ENCODE measurements at places on chromosomes 16 and 17.

- no peak for DNase-seq
Observed at GRCh38 chr16:22653876-22654275, 143.2 kb downstream of the NPIPB5 start.

DNA sequence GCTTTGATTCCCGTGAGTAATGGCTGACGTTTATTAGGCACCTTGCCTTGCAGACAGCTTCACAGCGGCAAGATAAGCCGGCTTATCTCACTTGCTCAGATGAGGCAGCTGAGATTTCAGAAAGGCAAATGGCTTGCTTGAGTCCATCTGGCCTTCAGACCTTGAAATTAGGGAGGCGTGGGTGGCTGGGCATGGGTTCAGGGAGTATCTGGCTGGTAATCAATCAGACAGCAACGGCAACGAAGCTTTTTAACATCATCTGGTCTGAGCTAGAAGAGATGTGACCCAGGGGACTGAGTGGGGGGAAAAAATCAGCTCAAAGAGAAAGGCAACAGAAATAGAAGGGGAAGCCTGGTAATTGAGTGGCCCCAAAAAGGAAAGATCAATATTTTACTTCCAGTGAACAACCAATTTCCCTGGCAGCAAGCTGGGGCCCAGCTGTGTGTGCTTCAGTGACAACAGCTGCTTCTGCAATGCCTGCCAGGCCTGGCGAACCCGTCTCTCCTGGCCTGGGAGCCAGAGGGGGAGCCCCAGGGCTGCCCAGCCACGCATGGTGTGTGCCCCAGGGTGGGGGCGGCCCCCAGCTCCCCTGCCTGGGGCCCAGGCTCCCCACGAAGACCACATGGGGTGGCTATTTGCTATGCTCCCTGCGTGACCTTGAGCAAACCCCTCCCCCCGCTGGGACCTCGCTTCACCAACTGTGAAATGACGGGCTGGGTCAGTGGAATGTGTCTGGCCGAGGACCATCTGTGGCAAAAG lies 34.0 kb downstream of the RAB11FIP4 start:
- DNase-seq = peak; percentile 66

DNA sequence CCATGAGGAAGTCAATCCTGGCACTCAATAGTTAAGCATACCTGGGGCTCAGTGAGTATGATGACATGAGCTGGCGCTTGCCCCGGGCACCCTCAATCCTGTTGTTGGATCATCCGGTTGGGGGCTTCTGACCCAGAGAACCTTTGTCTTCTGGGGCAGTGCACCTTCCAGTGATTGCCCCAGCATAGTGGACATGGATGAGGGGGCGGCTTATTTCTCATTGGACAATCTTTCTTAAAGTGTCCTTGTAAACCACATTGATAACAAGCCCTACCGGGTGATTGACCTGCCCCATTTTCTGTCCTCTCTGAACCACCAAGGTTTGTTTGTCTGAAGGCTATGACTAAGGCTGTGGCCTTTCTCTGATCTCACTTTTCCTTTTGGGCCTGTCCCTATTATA lies 18.2 kb downstream of the IGSF6 start:
- no peak for DNase-seq

DNA sequence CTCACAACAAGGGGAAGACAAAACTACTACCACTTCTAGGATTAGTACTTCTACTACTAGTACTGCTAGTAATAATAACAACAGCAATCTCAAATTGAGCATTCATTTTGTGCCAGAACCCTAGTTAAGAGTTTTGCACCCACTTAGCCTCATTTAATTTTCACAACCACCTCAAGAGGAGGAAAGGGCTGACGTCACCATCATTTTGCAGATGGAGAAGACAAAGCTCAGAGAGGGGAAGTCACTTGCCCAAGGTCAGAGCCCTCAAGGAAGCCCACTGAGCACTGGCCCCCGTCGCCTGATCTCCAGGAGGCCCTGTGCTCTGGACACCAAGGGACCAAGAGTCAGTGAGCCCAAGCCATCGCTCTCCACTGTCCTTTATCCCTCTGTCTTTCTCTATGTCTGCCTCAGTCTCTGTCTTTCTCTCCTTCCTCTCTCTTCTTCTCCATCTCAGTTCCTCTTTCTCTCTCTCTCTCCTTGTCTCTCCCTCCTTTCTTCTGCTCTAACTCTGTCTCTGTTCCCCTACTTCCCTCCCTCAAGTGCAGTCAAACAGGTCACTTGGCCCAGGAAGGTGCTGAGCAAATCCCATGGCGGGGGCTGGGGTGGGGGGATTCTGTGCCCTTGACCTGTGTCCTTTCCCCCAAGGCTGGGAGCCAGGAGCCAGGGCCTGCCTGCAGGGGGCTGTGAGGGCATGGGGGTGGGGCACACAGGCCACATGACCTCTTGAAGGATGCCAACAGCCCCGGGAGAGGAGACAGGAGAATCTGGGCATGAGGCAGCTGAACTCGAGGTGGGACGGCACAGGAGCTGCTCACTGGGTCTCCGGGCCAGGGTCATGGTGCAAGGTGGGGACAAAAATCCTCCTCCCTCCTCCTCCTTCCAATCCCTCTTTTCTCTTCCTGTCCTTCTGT lies 11.2 kb upstream of the NGFR start:
- DNase-seq = no peak

DNA sequence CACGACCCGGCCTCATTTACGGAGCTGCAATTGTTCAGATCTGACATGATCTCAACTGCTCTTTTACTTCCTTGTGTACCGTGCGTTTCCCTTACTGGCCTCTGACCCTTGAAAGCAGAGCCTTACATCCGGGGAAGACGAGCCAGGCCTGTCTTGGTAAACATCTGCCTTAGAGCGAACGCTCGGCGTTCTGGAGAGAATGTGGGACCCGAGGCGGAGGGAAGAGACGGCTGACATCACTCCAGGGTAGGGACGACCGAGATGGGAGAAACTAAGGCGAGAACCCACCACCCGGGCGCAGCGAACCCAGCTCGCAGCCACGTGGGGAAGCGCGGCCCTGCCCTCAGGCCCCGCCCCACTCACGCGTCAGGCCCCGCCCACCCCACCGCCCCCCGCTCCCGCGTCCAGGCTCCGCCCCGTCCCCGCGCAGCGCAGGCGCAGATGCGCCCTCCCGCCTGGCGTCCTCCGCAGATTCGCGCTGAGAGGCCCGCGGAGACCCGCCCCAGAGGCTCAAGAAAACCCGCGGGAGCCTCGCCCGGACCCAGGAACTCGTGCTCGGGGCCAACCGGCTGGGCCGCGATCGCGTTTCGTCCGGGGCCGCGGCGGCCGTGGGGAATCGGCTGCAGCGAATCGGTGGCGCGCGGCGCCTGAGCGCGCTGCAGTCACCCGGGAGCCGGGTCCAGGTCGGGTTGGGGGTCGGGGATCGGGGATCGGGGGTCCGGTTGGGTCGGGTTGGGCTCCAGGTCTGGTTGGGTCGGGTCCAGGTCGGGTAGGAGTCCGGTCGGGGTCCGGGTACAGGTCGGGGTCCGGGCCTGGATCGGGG lies at the start of gene TELO2:
TSS of gene TELO2 (plus strand) at position 438 of the 823 bp plus-strand sequence. CDS start 922 bp downstream, outside the sequence.
- peak; percentile 82 for DNase-seq

GRCh38 chr17:65891231-65891735 lies 300.6 kb downstream of the CEP112 start:
- DNase-seq = no peak

GRCh38 chr16:83971165-83972130 lies 3.4 kb downstream of the NECAB2 start:
- DNase-seq = no peak

GRCh38 chr17:60141111-60142018 lies 8.4 kb upstream of the CA4 start:
- DNase-seq = peak; percentile 53

DNA sequence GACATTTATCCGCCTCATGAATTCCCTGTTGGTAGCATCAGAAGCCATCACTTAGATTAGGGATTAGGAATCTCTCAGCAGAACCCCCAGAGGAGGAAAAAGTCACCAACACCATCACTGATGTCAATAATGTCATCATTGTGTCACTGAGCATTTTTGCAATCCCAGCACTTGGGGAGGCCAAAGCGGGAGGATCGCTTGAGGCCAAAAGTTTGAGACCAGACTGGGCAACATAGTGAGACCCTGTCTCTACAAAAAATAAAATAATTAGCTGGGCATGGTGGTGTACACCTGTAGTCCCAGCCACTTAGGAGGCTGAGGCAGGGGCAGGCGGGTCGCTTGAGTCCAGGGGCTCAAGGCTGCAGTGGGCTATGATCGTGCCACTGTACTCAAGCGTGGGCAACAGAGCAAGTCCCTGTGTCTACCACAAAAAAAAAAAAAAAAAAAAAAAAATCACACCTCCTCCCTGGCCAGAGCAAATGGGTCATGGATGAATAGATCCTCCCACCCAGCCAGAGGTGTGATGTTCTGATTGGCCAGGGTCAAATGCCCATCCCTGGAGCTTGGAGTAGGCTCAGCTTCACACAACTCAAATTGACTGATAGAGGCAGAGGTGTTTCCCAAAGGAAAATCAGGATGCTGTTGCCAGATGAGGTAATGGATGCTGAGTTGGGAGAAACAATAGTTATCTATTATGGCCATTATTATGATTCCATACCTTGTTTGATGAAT lies 31.6 kb downstream of the VWA3A start:
- DNase-seq = no peak

GRCh38 chr17:38900978-38901656 lies 24.3 kb upstream of the LASP1NB start:
- no peak for DNase-seq

DNA sequence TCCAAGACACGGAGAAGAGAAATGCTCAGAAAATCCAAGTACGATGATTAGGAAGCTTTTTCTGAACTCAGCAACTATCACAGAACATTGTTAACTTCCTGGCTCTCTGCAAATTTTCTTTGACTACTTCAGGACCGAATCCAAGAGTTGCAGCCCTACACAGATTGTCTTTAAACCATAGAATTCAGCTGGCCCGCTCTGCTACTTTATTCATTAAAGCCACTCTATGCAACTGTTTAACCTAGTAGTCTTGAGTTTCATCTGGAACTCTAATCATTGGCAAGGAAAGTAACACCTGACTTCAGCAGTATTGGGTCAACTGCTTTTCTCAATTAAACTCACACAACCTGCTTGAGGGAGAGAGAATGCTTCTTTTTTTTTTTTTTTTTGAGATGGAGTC lies 210.1 kb downstream of the SLC39A11 start:
- no peak for DNase-seq

- peak; percentile 95 for DNase-seq
Observed at GRCh38 chr17:50055426-50056216, at the start of gene ITGA3. TSS of gene ITGA3 (plus strand) at chr17:50056110. CDS start at chr17:50056440, 330 bp downstream.

DNA sequence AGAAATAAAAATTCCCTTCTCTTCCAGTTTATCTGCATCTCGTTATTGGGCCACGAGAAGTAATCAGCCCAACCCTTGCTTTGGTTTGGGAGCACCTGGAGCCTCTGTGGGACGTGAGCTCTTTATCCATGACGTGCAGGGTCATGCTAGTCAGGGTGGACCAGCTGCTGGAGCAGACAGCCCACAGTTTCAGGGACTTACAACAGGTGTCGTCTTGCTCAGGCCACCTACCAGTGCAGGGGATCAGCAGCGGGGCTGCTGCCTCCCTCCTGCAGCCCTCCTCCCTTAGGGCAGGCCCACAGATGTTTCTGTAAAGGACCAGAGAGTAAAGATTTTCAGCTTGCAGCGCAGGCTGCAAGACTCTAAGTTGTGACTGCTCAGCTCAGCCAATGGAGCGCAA lies 16.9 kb downstream of the ADAD2 start:
- DNase-seq = peak; percentile 66

- no peak for DNase-seq
Observed at GRCh38 chr16:27430512-27430911, 28.5 kb downstream of the IL21R start.

DNA sequence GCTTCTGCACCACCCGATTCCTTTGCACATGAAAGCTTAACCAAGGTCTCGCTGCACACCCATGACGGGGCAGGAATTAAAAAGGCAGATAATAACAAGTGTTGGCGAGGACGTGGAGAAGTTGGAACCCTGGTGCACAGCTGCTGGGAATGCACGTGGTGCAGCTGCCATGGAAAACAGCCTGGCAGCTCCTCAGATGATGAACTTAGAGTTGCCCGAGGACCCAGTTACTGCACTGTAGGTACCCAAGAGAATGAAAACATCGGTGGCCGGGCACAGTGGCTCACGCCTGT lies 211.6 kb upstream of the CIBAR2 start:
- DNase-seq = no peak

DNA sequence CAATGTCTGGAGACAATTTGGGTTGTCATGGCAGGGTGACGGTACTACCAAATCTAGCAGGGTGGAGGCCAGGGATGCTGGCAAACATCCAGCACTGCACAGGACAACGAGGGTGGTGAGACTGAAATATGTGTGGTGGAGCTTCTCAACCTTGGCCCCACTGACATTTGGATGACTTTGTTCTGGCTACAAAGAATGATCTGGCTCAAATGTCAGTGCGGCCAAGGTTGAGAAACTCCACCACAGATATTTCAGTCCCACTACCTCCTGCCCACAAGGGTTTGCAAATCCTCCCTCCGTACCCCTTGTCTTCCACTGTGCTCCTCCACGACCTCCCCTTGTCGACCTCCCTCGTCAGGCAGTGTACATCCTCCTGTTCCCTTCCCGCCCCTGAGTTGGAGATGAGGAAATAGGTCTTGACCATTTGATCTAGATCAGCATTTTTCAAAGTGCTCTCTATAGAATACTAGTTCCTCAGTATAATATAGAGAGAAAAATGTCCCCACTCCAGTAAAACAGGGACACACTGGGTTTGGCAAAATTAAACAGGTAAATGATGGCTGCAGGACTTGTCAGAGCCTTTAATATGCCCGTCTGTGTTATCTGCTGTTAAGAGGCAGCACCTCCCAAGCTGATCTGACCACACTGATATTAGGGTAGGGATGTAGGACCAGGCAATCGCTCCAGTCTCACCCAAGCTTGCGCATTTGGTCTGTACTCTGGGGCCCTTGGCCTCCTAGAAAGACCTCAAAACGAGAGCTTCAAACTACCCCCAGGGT lies 6.8 kb downstream of the OSGIN1 start:
- DNase-seq = no peak

DNA sequence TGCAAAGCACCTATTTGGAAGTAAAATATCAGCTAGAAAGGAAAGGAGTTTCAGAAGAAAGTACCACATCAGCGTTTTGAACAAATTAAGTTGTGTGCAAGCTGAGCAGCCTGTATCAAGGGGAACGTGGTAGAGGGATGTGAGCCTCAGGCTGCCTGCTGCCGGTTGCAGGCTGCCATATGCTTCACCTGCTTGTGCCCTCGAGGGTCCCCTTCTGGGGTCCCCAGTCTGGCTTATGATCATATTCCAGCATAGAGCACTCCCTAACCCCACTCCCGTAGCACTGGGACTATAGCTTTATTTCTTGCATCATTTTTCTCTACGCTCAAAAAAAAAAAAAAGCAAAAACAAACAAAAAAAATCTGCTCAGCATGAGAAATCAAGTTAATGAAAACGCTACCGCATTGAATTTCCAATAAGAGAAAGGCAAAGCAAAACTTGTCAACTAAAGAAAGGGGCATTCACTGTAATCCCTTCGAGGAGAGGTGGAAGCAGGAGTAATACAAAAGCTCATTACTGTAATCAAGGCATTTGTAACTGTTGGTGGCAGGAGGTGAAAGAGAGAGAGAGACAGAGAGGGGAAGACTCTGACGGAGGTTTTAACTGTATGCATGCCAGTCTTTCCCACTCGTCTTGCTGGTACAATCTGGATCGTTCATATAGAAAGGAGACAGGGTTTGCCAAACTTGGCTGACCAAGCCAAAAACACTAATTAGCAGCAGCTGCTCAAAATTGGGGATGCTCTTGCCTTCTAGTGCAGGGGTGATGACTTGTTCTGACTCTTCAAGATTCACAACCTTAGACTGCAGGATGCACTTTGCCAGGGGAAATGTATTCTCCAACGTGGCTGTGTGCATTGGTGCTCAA lies 258.2 kb upstream of the HSBP1 start:
- DNase-seq = no peak

All from NCI-H146 (cell line).